ENCODE measurements at places on chromosomes 2 and 18.

GRCh38 chr2:127582863-127583861 lies 47.7 kb downstream of the MYO7B start:
- DNase-seq, result no peak

DNA sequence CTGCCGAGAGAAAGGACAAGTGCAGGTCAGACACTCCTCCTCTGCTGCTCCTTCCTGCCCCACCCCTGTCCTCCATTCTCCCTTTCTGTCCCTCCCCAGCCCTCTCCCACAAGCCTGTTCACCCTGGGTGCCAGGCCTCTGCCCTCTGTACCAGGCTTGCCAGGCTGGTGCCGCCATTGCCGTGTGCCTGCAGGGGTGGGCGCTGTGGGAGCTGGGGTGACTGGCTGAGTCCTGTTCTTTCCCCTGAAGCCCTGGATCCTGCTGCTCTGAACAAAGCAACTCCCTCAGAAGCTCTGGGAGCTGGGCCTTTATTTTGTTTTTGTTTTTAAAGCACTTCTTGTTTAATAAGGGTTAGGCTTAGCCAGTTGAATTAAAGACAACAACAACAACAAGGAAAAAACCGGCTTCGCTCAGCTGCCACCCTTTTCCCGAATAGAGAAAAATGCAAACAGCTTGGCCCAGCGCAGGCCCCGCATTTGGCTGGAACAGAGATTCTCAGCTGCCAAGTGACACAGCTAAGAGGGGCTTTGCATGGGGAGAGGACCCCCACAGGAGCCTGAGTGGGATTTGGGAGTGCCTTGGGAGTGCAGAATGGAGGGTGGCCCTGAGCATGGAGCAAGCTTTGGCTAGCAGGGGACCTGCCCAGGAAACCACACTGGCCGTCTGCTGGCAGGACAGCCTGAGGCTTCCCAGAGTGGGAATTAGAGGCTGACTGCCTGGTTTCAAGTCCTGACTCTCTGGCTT lies 9.1 kb downstream of the PCARE start:
- no peak for DNase-seq

DNA sequence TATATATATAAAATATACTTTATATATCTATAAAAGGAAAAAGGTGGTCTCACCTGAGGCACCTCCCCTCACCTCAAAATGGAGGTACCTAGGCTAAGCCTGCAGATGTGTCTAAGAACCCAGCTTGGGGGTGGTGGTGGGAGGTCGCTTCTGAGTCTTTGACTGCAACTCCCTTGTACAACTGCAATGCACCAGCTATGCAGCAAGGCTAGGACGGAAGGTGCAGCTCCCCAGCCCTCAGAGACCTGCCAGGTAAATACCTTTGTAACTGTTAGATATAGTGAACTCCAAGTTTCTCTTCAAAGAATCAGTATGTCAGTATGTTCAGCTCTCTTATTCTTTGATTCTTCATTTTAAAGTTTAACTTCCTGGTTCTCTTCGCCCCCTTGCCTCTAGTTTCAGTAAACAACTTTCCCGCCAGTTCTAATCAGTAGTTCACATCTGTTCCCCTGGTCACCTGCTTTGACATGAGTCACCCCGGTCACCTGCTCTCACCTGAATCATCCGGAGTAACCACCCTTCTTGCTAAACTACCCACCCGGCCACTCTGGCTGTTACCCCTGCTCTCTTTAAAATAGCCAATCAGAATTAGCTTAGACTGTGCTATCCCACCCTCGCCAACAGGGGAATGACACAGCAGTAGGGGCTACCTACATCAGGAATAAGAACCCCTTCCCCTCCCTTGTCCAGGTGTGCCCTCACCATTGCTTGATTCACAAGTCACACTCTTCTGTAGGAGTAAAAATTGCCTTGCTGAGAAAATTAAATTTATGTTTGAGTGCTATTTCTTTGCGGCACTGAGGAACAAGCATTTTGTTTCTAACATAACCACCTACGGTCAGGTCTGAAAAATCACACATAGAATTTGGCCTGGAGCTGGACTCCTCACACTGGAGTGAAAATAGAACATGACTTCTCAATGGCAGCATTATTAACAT lies 24.7 kb upstream of the IMPA2 start:
- DNase-seq, result no peak

DNA sequence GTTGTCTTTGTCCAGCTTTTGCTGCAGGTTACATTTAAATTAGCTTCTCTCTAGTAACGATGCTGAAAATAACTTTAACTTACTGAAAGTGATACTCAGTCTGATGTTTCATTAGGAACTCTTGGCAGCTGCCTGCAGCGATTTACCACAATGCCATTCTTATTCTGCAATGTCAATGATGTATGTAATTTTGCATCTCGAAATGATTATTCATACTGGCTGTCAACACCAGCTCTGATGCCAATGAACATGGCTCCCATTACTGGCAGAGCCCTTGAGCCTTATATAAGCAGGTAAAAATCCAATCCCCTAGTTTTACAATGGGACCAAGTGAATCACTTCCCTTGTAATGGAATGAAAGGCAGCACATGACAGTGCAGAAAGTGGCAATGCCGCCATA lies 16.3 kb upstream of the MFF start:
- DNase-seq, result no peak

DNA sequence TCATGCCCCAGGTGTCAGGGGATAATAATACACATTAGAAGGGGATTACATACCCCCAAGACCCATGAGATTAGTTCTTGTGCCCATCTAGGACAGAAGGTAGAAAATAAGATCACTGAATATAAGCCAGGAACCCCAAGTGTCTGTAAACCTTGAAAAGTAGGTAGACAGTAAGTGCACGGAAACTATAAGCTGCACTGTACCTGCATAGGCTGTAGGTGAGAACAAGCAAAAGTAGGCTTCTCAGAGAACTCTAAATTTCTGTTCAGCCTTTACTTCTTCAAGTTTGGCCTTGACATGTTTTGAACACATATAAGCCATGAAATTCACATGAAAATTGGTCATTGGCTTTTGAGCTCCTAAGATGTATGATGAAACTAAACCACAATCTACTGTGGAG lies 113.0 kb upstream of the FSIP2 start:
- DNase-seq, result no peak

- DNase-seq, result no peak
Measured at GRCh38 chr2:7819850-7820249, 862.0 kb upstream of the ID2 start.

GRCh38 chr18:38879871-38880270 lies 1314.3 kb upstream of the CELF4 start:
- no peak for DNase-seq

DNA sequence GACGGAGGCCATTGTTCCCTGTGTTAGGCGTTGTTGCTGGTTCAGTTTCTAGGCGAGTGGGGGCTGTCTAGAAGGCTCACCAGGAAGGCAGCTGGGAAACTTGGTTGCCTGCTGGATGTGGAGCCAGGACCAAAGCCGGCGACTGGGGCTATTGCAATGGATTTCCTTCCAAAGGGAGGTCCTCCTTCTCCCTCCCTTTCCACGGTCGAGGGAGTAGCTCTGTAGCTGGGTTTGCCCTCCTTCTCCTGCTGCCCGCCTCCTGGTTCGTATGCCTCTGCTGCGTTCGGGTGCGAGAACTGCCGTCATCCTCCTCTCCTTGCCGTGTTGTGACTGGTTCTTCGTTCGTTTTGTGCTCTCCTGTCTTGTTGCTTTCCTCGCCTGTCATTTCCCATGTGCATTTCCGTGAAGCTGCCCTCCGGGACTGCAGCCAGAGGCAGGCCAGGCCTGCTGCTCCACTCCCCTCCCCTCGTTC lies 203.4 kb downstream of the NEDD4L start:
- no peak for DNase-seq

GRCh38 chr2:61456070-61456745 lies 14.7 kb downstream of the USP34 start:
- DNase-seq, result no peak

GRCh38 chr2:227849906-227850305 lies 21.5 kb upstream of the DAW1 start:
- DNase-seq, result no peak

GRCh38 chr2:190685333-190685732 lies 36.5 kb downstream of the NAB1 start:
- DNase-seq, result no peak

DNA sequence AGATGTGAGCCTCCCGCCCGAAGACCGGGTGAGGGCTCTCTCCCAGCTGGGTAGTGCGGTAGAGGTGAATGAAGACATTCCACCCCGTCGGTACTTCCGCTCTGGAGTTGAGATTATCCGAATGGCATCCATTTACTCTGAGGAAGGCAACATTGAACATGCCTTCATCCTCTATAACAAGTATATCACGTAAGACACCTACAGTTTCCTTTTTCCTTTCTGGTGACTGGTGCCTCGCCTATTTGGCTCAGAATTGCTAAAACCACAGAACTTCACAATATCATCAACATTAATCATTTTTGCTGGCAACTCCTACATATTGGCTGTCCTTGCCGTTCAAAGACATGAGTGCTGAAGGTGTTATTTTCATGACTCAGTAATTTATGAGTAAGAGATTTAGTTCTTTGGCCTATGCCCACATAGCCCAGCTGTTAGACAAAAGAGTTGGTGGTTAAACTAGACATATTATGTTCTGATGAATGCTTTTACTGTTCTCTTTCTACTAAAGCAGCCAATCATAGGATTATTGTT lies 2.2 kb downstream of the STAMBP start:
- DNase-seq, result no peak

DNA sequence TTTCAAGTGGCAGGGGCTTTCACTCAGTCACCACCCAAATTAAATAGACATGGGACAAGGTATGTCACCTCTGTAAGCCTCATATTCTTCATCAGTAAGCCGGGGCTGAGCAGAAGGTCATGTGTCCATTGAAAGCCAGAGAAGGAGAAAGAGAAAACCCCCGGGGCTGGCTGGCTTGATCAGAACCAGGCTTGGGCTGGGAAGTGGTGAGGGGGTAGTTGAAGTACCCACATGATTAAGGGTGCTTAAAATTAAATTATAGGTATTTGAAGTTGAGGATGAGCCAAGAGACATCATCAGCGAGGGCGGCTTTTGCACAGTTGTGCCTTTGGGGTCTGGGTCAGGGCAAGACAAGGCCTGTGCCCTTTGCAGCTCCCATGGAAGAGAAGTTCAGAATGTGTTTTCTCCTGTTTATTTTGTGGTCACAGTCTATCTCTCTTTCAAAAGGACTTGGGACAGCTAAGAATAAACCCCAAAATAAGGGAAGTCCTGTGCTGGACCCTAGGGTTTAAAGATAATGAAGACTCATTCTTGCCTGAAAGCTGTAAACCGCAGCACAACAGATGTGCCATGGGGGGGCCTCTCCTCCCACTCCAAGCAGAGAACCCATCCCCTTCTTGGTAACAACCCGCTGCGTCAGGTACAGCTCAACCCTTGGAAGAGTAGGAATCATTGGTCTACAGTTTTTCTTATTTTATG lies 10.7 kb downstream of the DBI start:
- no peak for DNase-seq

DNA sequence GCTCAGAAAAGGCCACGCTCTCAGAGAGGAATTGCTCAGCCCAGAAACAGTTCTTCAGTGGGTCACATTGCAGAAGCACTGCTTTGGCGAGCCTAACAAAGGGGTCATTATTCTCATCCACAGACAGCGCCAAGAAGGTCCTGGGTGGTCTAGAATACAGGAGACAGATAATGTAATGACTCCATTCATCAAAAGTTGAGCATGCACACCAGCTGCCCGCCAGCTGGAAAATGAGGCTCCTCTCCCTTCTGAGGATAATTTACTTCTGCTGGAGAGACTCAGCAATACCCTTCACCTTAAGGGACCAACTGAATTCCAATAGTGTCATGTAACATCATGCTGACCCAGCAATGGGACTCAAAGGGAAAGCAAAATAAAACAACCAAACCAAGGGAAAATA lies 79.9 kb downstream of the TRIB2 start:
- no peak for DNase-seq

GRCh38 chr2:191362841-191363240 lies 117.6 kb downstream of the MYO1B start:
- DNase-seq, result no peak

- DNase-seq, result peak; percentile 23
Measured at GRCh38 chr2:20225294-20226151, 593 bp upstream of the SDC1 start.

DNA sequence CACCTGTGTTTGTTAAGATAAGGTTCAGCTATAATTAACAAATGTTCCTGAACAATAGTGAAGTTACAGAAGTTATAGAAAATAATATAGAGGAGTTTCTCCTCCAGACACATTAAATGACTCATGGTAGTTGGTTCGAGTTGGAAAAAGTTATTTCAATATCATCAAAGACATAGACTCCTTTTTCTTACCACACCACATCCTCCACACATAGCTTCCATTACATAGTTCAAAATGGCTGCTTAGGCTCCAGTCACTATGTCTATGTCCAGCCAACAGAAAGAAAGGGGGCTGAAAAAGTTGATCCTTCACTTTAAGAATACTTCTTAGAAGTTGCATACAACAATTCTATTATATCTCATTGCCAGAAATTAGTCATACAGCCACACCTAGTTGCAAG lies 50.7 kb downstream of the DYNAP start:
- DNase-seq, result no peak

DNA sequence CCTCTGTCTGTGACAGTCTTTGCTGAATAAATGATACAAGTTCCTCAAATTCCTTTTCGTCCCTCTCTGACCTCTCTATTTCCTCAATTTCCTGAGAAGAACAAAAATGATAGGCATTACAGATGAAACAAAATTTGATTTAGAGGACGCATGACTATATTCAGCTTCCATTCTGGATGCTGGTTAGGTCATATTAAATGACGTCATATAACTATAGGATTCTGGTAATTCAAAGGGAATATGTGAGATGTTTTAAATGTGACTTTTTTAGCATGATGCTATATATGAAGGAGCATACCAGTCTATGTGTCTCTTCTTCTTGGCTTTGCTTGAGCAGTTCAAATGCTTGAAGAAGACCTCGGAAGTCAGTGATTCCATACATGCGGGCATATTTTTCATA lies 102.3 kb downstream of the TTN start:
- DNase-seq, result no peak

DNA sequence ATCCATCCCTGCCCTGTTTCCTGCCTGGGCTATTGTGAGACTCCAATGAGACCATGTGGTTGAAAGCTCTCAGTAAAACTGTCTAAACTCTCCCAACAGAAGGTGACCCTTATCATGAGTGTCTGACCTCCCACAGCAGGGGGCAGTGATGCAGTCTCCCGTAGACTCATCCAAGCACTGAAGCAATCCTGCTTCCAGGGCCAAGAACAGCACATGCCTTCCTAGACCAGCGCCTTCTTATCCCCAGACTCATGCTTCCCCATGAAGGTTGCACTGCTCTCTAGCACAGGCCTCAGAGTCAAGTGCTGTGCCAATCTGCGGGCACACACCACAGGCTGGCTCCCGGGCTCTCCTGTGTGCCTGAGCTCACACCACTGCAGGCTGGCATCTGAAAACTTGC lies 112.3 kb downstream of the TNS1 start:
- DNase-seq, result no peak

All from naive B cell (primary cell).